ENCODE measurements at places on chromosomes 4 and X.

GRCh38 chr4:24750106-24750505 is 45.3 kb upstream of the SOD3 start:
- DNase-seq = no peak

GRCh38 chr4:14874990-14875389 is 127.3 kb upstream of the CPEB2 start:
- no peak for DNase-seq

- DNase-seq = no peak
Measured at GRCh38 chr4:3787489-3788365, 21.5 kb downstream of the ADRA2C start.

DNA sequence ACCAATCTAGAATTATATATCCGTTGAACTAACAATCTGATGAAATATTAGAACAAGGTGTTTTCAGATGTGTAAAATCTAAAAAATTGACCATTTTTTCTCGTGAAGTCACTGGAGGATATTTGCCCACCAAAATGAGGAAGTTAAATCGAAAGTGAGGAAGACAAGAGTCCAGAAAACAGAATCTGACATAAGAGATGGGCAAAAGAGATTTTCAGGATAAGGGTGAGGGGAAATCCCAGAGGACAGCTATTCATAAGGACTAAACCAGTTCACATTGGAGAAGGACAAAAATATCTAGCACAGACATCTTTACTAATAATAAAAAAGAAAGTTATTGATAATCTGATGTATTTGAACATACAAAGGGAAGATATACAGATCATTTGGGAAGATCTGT is 18.7 kb upstream of the ALG13 start:
- no peak for DNase-seq

DNA sequence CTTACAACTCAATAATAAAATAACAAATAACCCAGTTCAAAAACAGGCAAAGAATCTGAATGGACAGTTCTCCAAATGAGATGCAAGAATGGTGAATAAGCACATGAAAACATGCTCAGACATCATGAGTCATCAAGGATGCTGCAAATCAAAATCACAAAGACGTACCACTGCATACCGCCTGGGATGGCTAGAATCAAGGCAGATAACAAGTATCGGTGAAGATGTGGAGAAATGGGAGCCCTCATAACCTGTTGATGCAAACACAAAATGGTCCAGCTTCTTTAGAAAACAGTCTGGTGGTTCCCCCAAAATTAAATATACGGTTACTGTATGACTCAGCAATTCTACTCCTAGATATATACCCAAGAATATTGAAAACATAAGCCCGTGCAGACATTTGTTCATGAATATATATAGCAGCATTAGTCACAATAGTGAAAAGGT is 32.5 kb downstream of the AKAP4 start:
- no peak for DNase-seq

- no peak for DNase-seq
Measured at GRCh38 chr4:104870495-104871233, 276.0 kb upstream of the TET2 start.

GRCh38 chr4:120630427-120630826 is 292.1 kb downstream of the PRDM5 start:
- no peak for DNase-seq

- no peak for DNase-seq
Measured at GRCh38 chr4:87003266-87003665, 68.5 kb downstream of the AFF1 start.

- DNase-seq = no peak
Measured at GRCh38 chr4:70402762-70403161, 5.0 kb downstream of the OPRPN start.

DNA sequence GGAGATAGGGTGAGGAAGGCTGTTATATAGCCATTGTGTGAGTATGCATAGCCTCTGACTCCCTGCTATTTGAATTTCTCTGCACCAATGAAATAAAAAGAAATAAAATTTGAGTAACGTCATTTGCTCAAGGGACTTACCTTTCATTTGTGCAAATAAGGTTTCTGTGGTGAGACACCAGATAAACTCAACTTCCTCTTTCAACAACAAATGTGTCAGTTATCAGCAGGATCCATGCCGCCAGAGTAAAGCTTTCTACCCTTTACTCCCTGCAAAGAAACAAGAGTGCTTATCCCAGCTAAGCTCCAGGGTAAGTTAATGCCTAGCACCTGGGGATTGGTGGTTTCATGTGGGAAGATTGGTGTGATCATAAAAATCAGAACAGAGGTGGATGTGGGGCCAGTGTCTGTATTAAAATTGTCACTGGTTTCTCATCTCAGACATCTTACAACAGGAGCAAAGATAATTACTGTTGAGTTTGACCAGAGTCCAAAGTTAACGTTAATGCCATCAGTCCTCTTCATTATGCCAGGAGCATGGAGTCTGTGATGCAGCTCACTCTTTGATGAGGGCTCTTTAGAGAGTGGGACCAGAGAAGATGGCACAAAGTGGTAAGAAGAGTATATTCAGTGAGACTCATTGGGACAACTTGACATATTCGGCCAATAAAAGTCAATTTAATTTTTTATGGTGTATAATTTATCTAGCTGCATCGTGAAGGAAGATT is at the start of gene P2RY10:
P2RY10 (plus strand) TSS at position 206 of the 727 bp plus-strand sequence. CDS start 15,130 bp downstream, outside the sequence.
- DNase-seq = no peak

DNA sequence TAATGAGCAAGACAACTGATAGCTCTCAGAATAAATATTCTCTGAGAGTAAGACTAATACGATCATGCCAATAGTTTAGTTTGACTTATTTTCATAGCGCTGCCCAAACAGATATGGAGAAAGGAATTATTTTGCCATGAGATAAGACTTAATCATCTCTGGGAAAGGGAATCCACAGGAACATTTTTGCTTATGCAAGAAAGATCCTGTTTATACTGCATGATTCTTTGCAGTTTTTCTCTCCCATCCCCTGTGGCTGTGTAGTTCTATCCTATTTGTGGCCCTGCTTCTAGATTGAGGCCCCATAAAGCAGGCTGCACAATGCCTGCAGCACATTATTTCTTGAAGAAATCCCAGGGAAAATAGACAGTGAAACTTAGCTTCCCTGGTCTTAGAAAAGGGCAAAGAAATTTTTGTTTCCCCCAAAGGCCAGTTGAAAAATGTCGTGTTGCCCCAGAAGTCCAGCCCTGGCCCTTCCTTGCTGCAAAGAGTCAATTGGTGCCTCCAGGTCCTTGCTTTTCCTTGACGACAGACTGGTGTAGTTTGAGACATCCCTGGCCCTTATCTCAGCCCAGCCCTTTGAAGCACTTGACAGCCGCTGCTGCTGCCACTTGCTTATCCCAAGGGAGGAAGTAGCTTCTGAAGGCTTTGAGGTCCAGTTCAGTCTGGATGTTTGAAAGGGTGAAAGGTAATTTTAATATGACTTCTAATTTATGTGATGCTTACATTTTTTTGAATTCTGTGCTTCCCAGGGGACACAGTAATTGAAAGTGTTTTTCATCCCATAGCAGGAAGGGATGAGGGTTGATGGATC is 45.0 kb upstream of the SH3RF1 start:
- DNase-seq = no peak
